ENCODE measurements at places on chromosomes 12 and 14. TPM values are rescaled to one million over a fixed set of nuclear protein-coding genes. Genes with fewer than 3 reads are reported as not detected.

ESPL1 gene
- 1.2 TPM for total RNA-seq

TDRD9 gene
- total RNA-seq, result 0.96 TPM

ZNF385A gene
- total RNA-seq, result 18.4 TPM

FAR2 gene
- 8.2 TPM for total RNA-seq

LRIG3 gene
- total RNA-seq, result 125 TPM

TTC6 gene
- total RNA-seq, result 78.6 TPM

Measured in breast epithelium (tissue), 4 donors.